ENCODE measurements at places on chromosomes 5 and 9.

DNA sequence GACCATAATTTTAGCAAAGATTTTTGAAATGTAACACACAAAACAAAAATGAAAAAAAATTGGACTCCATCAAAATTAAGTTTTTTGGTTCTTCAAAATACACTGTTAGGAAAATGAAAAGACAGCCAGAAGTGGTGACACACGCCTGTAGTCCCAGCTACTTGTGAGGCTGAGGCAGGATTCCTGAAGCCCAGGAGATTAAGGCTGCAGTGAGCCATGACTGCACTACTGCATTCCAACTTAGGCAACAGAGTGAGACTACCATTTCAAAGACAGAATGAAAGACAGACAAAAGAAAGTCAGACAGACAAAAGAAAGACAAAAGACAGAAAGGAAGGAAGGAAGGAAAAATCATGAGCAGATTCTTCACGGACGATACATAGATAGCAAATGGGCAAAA lies 7.5 kb downstream of the DIAPH1 start:
- no peak for DNase-seq

GRCh38 chr9:19049917-19050636 lies 850 bp downstream of the RRAGA start:
- no peak for DNase-seq

DNA sequence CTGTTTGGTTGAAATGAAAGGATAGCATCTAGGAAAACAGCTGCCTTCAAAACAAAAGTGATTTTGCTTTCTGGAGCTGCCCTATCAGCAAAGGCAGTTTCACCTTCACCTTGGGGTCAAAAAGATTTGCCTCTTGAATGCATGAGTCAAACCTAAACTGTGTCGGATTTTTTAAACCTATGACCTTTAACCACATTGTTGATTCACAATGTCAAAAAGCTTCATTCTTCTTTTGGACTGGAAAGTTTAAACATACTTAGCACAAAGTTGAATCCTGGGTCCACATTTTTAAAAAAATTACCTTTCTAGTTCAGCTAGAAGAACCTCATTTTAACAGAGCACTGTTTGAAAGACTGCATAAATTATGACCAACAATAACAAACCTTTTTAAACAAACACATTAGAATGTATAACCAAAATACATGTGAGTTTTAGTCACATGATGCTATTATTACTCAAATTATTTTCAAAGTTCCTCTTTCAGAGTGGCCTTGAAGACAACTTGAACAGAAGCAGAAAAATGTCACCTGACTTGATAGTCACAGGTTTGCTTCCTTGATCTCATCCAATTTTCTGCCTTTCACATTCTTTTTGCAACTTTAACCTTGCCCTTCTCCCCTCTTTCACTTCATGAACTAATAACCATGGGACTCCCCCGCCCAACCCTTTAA lies 109.7 kb upstream of the LHFPL2 start:
- DNase-seq: no peak

- no peak for DNase-seq
Observed at GRCh38 chr9:111897601-111898137, 1.1 kb downstream of the UGCG start.

DNA sequence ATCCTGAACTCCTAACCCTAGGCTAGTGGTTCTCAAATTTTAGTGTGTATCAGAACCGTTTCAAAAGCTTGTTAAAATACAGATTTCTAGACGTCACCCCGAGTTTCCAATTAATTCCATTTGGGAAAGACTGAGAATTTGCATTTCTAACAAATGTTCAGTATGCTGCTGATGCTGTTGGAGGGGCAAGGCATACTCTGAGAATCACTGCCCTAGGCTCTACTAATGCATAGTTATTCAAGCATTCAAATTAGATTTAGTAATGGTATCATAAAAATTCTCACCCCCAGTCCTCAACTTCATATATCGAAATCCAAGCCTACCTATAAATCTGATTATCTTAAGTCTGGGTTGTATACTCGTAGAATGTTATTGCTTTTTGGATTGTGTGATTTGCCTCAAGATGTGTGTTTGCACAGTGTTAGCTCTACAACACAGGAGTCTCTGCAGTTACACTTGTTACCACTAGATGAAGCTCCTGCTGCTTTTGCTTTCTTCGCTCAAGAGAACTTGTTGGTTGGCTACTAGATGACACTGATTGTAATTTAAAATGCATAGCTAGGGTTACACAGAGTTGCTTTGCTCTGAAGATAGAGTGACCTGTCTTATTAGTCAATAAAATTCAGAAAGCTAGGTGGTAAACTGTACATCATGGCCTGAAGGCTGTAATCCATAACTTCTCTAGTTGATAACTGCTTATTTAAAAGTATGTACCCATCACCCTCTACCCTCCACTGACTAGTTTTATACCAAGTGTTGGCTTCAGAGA lies 7.5 kb upstream of the ERAP2 start:
- peak; percentile 79 for DNase-seq

- DNase-seq: no peak
Observed at GRCh38 chr9:13291718-13292117, 12.2 kb upstream of the MPDZ start.

- no peak for DNase-seq
Observed at GRCh38 chr5:38426490-38426889, 130.0 kb downstream of the LIFR start.

GRCh38 chr5:76811214-76811613 lies 7.6 kb upstream of the F2RL1 start:
- no peak for DNase-seq

GRCh38 chr5:173557123-173557903 lies 59.1 kb downstream of the BOD1 start:
- no peak for DNase-seq

Measured in Panc1 (cell line).